NCI-H1694 treated with DMSO at 0.1 percent for 48 hours (cell line): ENCODE measurements at places on chromosomes 5 and 9.

DNA sequence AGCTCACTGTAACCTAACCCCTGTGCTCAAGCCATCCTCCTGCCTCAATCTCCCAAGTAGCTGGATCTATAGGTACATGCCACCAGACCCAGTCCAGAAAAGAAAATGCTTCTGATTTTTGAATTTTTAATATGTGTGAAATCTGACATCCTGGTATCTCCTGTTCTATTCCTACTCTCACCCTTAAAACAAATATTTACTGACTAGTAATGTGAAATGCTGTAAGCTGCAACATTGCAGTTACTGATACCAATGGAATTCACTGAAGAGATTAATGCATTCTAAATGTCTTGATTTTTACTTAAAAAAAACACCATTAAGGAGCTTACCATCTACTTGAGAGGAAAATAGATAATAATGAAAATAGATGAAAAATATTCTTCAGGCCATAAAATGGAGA lies 162.7 kb upstream of the TSLP start:
- DNase-seq, result no peak

GRCh38 chr5:42858031-42858643 lies 46.4 kb upstream of the SELENOP start:
- no peak for DNase-seq

DNA sequence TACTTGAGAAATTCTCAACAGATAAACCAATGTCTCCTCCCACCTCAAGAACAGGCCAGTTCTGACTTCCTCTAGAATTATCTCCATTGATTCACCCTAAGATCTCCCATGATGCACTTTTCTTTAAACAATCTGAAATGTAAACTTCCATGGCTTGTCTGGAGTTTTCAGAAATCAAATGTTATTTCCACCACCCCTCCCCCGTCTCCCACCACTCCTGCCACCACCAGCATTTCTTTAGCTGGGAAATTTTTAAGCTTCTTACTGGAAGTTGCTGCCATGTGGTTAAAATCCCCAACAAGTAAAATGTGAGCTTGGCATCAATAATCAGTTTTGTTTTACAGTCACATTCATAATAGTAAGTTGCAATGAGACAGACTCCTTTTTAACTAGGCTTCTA lies 32.8 kb upstream of the BASP1 start:
- DNase-seq, result no peak

DNA sequence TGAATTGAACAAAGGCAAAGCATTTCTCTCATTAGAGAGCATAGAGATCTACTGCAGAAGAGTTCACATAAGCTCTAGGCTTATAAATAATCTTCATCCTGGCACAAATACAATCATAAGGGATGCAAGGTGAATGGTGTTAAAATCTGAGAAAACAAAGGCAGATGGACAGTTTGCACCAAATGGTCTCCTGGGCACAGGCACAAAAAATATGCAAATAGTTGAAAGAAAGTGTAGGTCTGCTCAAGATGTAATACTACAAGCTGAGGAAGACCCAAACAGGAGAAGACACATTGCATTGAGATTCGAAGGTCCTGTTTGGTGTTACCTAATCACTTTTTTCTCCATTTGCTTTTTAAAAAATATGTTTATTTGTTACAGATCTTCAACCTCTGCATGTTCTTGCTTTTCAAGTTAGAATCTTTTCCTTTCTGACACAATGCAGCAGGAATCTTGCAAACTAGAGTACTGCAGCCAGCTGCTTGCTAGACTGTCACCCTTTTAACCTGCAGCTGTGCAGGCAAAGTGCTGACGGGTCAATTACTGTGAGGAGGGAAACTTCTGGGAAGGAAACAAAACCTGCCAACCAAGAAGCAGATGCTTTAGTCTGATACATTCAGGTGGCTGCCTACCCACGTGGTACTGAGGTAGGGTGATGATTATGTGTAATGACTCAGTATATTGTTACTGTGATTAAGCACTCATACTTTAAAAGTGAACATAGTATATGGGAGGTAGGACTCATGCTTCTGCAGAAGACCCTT lies 1048.6 kb upstream of the SEMA6A start:
- peak; percentile 18 for DNase-seq

DNA sequence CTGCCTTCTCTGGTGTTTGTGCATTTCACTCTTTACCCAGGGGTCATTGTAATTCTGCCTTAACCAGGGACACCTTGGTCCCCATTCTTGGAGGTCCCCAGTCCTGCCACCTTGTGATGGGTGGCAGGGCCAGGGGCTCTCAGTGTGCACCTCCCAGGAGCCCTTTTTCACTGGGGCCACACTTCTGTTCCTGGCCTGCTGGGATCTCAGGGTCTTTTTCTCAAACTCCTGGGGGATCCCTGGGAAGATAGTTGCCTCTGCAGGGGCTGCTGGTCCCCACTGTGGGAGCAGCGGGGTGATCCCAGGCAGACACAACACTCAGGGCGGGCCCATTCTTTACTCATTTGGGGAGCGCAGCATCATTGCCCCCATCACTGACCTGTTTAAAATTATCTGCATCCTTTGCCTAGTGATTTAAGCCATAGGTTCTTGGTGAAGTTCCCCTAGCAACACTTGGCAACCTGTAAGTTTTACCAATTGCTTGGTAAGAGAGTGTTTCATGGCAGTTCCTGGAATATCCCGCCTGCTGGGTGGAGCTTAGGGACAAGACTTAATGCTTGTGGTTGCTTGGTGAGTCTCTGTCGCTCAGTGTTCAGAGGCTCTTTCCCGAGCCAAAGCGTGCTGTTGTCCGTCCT lies 15.7 kb downstream of the PHF2 start:
- no peak for DNase-seq

GRCh38 chr9:130443840-130444492 lies 795 bp upstream of the ASS1 start:
- DNase-seq, result no peak

- DNase-seq, result no peak
Observed at GRCh38 chr5:54263447-54263846, 46.9 kb downstream of the ARL15 start.

GRCh38 chr5:150658121-150658520 lies 2.9 kb upstream of the MYOZ3 start:
- DNase-seq, result no peak

- no peak for DNase-seq
Observed at GRCh38 chr5:22614486-22615094, 238.6 kb downstream of the CDH12 start.

DNA sequence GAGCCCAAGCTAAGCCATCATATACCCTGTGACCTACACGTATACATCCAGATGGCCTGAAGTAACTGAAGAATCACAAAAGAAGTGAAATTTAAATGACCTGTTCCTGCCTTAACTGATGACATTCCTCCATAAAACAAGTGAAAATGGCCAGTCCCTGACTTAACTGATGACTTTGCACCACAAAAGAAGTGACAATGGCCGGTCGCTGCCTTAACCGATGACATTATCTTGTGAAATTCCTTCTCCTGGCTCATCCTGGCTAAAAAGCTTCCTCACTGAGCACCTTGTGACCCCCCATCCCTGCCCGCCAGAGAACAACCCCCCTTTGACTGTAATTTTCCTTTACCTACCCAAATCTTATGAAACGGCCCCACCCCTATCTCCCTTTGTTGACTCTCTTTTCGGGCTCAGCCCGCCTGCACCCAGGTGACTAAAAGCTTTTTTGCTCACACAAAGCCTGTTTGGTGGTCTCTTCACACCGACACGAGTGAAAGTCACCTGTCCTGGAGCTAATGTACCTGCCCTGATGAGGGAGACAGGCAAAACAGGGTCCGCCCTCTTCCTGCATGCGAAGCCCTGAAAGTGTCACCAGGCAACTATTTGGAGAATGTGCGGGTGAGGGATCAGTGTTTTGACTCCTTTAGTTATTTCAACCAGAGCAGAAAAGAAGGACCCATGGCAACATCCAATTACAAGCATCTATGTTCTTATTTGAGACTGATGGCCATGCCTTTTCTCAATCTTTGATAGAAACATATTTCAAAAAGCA lies 266.1 kb downstream of the SMARCA2 start:
- no peak for DNase-seq

DNA sequence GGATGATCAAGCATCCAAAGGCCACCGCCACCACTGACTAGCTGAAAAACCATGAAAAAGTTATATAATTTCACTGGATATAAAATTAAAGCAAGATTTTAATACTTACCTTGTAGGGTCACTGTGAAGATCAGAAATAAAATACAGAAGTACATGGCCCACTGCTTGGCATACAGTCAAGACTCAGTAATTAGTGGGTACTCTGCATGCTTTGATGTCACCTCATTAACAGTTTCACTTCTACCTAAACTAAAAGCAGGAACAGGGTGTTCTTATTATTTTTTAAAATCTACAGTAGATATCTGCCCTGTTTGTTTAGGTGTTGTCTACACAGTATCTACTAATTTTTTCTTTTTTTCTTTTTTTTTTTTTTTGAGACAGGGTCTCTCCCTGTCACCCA lies 66.4 kb downstream of the NFIB start:
- DNase-seq, result no peak

DNA sequence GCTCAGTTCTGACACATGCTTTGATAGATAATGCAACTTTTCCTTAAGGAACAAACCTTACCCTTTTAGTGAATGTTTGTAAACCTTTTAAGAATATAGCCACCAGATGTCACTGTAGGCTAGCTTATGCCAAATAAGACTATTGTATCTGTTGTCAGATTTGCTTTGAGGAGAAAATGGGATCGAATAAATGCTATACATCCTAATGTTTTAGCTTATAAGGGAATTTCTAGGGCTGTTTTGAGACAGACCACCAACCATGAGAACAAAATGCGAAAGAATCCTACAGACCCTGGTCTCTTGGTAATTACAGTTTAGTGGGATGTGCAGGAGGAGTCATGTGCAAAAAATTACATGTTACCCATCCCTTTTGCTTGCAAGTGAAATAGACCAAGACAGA lies 127.6 kb upstream of the NMUR2 start:
- DNase-seq, result peak; percentile 70

DNA sequence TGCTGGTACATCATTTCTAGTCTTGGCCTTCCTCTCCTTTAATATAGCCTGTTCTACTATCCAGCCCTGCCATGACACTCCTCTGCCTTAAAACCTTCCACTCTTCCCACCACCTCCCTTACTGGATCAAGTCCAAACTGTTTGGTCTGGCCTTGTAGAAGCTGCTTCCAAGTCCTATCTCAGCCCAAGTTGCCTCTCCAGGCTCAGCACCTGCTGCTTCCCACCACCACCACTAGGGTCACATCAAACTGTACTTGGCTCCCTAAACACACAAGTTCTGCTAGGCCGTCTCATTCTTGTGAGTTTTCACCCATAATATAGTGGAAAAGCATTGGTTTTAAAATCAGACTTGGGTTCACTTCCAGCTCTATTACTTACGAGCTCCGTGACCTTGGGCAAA lies 1.4 kb downstream of the NDUFA8 start:
- no peak for DNase-seq

- no peak for DNase-seq
Observed at GRCh38 chr9:98961513-98962180, 17.9 kb downstream of the COL15A1 start.
